ENCODE measurements at places on chromosomes 6 and 20.

DNA sequence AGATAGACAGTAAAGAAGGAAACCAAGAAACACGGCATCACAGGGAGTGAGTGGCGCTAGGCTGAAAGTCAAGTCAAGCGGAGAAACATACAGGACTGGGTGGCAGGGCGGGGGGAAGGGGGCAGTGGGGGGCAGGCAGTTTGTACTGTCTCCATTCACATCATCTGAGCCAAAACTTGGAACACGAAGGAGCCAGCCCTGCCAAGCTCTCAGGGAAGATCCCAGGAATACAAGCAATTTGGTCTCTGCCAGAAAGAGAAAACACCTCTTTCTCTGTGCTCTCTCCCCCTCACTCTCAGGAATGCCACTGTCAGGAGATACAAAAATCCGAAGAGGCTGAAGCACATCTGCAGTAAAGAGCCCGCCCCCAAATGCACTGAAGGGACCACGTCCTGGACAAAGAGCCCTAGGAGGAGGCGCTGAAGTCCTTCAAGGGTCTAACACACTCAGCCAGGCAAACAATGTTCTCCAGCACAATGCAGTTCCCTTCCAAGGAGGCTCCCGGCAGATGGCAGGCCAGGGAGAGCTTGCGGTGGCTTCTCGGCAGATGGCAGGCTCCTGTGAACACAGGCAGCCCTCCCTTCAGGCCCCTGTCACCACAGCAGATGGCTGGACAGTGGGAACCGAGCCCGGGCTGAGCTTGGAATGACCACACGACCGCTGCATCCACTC, 90.0 kb downstream of the ATP9A start:
- DNase-seq, result no peak

- no peak for DNase-seq
These were observed 257.8 kb upstream of the KCNQ5 start for GRCh38 chr6:72363844-72364740.

DNA sequence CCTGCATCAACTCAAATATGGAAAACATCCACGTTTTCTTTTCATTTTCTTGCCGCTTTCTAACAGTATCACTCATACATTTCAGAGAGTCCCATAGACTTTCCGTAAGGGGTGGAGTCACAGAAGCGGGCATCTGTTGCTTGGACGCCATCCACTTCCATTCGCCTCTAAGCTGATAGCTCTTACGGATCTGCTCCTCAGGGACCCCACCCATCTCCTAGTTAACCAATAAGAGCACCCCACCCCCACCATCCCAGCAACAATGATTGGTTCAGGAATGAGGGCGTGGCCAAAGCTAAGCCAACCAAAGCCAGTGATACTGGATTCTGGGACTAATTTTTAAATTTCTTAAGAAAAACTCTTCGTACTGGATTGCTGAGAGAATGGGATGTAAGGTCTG, 42.4 kb downstream of the SLC2A10 start:
- DNase-seq, result no peak

- DNase-seq, result no peak
These were observed 165.9 kb upstream of the IRAK1BP1 start for GRCh38 chr6:78701407-78701806.

- no peak for DNase-seq
These were observed 13.4 kb downstream of the CAPN11 start for GRCh38 chr6:44171899-44172546.

Data from CD4-positive, alpha-beta T cell treated with Interleukin-6 for 4 hours (primary cell).